ENCODE measurements at places on chromosomes 7 and 10. TPM values are rescaled to one million over a fixed set of nuclear protein-coding genes. Genes with fewer than 3 reads are reported as not detected.

- DNase-seq = no peak
These were observed 67.8 kb downstream of the WDR37 start for GRCh38 chr10:1123972-1124371.

DNA sequence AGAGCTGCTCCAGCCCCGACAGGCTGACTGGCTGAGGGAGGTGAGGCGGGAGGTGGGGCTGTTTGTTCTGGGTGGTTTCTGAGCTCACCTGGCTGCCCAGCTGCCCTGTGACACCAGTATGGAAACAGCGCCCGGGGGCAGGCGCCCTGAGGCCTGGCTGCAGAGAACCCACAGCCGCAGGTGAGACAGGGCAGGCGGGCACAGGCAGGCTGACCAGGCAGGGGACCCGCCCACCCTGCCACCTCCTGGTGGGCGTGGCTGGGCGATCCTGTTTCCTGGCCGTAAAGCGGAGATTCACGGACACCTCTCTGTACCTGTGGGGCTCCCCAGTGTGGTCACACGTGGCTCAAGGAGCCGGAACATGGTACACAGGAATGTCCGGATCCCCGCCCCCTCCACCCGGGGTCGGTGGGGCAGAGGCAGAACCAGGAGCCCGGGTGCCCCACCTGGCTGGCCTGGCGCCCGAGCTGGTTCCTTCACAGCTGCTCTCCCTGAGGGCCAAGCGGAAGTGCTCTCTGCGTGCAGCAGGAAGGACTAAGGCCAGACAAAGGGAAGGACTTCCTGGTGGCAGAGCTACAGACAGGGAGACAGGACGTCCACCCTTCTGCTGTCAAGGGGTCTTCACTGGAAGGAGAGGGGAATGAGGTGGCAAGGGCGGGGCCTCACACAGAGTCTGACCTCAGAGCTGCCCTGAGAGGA lies 3.9 kb downstream of the MICALL2 start:
- DNase-seq = peak; percentile 70

Gene SFTPA2
- not detected for total RNA-seq

Gene CYP2E1
- total RNA-seq = under 0.01 TPM

Gene ARL4A
- 54.8 TPM for total RNA-seq
